ENCODE measurements at places on chromosomes 7 and 10.

DNA sequence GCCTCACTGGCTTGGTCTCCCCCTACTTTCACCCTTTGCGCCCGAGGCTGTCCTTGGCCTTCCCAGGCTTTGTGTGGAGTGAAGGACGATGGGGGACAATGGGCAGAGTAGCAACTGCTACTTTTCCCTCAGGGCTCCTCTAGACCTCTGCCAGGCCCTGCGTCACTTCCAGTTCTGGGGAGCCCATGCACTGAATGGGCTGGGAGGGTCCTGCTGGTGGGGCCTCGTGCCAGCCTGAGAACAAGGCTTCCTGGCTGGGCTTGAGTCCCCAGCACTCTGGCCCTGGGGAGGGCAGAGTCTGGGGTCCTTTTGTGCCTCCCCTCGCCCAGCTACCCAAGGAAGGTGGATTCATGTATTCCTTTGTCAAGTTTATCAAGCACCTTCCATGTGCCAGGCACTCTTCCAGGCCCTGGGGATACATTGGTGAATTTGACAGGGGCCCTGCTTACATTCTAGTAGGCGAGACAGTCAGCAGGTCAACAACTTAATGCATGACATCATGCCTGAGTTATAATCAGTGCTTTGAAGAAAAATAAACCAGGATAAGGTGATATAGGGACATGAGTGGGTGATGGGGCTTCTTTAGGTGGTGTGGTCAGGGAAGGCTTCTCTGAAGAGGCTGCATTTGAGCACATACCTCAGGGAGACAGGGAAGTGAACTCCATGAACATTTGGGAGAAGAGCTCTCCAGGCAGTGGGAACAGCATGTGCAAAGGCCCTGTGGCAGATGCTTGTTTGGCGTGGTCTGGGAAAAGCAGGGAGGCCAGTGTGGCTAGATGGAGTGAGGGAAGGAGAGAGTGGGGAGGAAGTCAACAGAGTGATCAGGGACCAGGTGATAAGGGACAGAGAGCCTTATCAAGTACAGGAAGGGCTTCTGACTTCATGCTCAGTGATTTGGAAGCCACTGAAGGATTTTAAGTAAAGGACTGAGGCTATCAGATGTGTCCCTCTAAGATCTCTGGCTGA, 14.1 kb downstream of the ZMIZ1 start:
- H3K4me3 ChIP-seq: no peak overlapping the region
- H3K27me3 ChIP-seq: no peaks in the 10 kb centered on the region
- DNase-seq: peak; percentile 83
- peak overlapping the region; percentile 78 for H3K27ac ChIP-seq
- peaks cover 72% of the 10 kb centered on the region for H3K4me1 ChIP-seq

GRCh38 chr7:80882213-80882801, 36.5 kb downstream of the SEMA3C start:
- no peak overlapping the region for H3K27ac ChIP-seq
- no peak for DNase-seq
- no peaks in the 10 kb centered on the region for H3K27me3 ChIP-seq
- H3K4me3 ChIP-seq: no peak overlapping the region
- no peaks in the 10 kb centered on the region for H3K36me3 ChIP-seq
- H3K4me1 ChIP-seq: peaks cover 8% of the 10 kb centered on the region

- DNase-seq: no peak
- H3K4me3 ChIP-seq: no peak overlapping the region
- H3K27me3 ChIP-seq: no peaks in the 10 kb centered on the region
- H3K36me3 ChIP-seq: no peaks in the 10 kb centered on the region
Measured at GRCh38 chr10:98538472-98538871, 91.7 kb upstream of the HPS1 start.

GRCh38 chr7:31882187-31882586, 188.0 kb downstream of the PDE1C start:
- peaks cover 4% of the 10 kb centered on the region for H3K36me3 ChIP-seq
- no peak for DNase-seq
- peaks cover 6% of the 10 kb centered on the region for H3K4me1 ChIP-seq
- H3K4me3 ChIP-seq: no peak overlapping the region
- no peaks in the 10 kb centered on the region for H3K27me3 ChIP-seq

- H3K4me1 ChIP-seq: no peaks in the 10 kb centered on the region
- H3K27me3 ChIP-seq: peaks cover 82% of the 10 kb centered on the region
- DNase-seq: no peak
- H3K4me3 ChIP-seq: no peak overlapping the region
- no peak overlapping the region for H3K27ac ChIP-seq
Measured at GRCh38 chr10:8056871-8057331, 2.4 kb downstream of the GATA3 start.

- H3K36me3 ChIP-seq: no peaks in the 10 kb centered on the region
- no peak overlapping the region for H3K27ac ChIP-seq
- H3K27me3 ChIP-seq: no peaks in the 10 kb centered on the region
Measured at GRCh38 chr7:106347229-106347833, 62.5 kb upstream of the NAMPT start.

GRCh38 chr7:102450242-102450641, 14.4 kb downstream of the ALKBH4 start:
- no peak overlapping the region for H3K27ac ChIP-seq
- H3K4me1 ChIP-seq: peaks cover 4% of the 10 kb centered on the region
- no peaks in the 10 kb centered on the region for H3K27me3 ChIP-seq
- H3K4me3 ChIP-seq: no peak overlapping the region
- H3K36me3 ChIP-seq: peaks cover 20% of the 10 kb centered on the region

- no peaks in the 10 kb centered on the region for H3K27me3 ChIP-seq
- H3K27ac ChIP-seq: no peak overlapping the region
- no peak for DNase-seq
- H3K36me3 ChIP-seq: no peaks in the 10 kb centered on the region
- no peaks in the 10 kb centered on the region for H3K4me1 ChIP-seq
- H3K4me3 ChIP-seq: no peak overlapping the region
Measured at GRCh38 chr7:154623399-154623798, 379.5 kb downstream of the PAXIP1 start.

- H3K27ac ChIP-seq: no peak overlapping the region
- DNase-seq: peak; percentile 12
- H3K4me1 ChIP-seq: 0 out of 2 replicates have a peak, but pooled peaks cover 2% of the 10 kb centered on the region
- no peak overlapping the region for H3K4me3 ChIP-seq
Measured at GRCh38 chr10:46255801-46256747, 30.7 kb upstream of the ANTXRL start.

GRCh38 chr10:3357737-3358136, 185.2 kb upstream of the PITRM1 start:
- H3K36me3 ChIP-seq: no peaks in the 10 kb centered on the region
- H3K27ac ChIP-seq: no peak overlapping the region
- H3K4me1 ChIP-seq: no peaks in the 10 kb centered on the region
- no peak overlapping the region for H3K4me3 ChIP-seq

- no peak overlapping the region for H3K4me3 ChIP-seq
- no peaks in the 10 kb centered on the region for H3K4me1 ChIP-seq
- no peak for DNase-seq
- H3K27ac ChIP-seq: no peak overlapping the region
- H3K36me3 ChIP-seq: peaks cover 9% of the 10 kb centered on the region
Measured at GRCh38 chr7:131401194-131401593, 73.5 kb downstream of the MKLN1 start.

DNA sequence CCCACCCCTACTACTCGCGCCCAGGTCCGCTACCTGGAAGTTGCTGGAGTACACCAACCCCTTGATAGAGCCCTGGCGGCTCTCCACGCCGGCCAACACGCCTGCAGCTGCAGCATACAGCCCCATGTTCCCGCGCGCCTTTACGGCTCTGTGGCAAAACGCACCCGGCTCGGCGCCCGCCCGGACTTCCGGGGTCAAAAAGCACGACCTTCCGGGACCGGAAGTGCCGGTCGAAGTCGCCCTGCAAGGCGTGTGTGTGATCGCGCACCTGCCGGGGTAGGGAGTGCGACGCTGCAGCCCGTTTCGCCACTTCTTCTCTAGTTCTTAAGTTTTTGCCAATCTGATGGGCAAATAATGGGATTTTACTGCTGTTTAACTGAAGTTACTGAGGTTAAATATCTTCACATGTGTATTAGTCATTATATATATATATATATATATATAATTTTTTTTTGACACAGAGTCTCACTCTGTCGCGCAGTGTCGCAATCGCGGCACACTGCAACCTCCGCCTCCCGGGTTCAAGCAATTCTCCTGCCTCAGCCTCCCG, at the start of gene NSUN5:
NSUN5 (minus strand) TSS at position 162 of the 550 bp plus-strand sequence; CDS start at position 126, 36 bp downstream.
- H3K4me3 ChIP-seq: peak within 1 kb of the TSS; percentile 68
- DNase-seq: peak; percentile 48
- peak within 1 kb of the TSS; percentile 63 for H3K27ac ChIP-seq
- peaks cover 3% of the 10 kb centered on the region for H3K4me1 ChIP-seq
- H3K36me3 ChIP-seq: peaks cover 17% of the 10 kb centered on the region

DNA sequence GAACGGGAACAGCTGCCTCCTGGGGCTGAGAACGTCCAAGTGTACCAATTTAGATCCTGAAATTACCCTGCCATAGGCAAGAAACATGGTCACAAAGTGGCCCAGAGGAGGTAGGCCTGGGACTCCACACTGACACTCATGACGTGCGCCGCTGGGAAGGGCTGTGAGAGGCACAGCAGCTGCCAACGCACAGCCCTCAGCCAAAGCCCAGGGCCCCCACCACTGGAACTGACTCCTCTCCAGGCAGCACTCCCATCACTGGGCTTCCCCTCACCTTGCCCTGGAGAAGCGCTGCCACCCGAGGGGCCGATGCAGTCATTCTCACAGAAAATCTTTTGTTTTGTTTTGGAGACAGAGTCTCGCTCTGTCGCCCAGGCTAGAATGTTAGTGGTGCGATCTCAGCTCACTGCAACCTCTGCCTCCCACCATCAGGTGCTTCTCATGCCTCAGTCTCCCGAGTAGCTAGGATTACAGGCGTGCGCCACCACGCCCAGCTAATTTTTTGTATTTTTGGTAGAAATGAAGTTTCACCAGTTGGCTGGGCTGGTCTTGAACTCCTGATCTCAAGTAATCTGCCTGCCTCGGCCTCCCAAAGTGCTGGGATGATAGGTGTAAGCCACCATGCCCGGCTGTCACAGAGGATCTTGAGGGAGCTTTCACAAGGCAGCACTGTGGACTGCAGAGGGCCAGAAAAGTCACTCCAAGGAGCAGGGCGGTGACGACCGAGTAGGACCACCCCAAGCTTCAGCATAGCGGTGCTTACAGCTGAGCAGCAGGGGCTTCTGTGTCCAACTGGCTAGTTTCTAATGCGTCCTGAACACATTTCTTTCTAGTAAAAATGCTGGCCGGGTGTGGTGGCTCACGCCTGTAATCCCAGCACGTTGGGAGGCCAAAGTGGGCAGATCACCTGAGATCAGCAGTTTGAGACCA, 13.5 kb downstream of the GUSB start:
- peaks cover 58% of the 10 kb centered on the region for H3K36me3 ChIP-seq
- H3K4me3 ChIP-seq: no peak overlapping the region
- no peak overlapping the region for H3K27ac ChIP-seq
- DNase-seq: no peak
- H3K4me1 ChIP-seq: no peaks in the 10 kb centered on the region
- H3K27me3 ChIP-seq: no peaks in the 10 kb centered on the region

GRCh38 chr10:99560277-99561126, 27.8 kb downstream of the NKX2-3 start:
- no peak overlapping the region for H3K27ac ChIP-seq
- no peaks in the 10 kb centered on the region for H3K4me1 ChIP-seq
- DNase-seq: peak; percentile 47
- H3K27me3 ChIP-seq: peaks cover 21% of the 10 kb centered on the region
- H3K36me3 ChIP-seq: no peaks in the 10 kb centered on the region

DNA sequence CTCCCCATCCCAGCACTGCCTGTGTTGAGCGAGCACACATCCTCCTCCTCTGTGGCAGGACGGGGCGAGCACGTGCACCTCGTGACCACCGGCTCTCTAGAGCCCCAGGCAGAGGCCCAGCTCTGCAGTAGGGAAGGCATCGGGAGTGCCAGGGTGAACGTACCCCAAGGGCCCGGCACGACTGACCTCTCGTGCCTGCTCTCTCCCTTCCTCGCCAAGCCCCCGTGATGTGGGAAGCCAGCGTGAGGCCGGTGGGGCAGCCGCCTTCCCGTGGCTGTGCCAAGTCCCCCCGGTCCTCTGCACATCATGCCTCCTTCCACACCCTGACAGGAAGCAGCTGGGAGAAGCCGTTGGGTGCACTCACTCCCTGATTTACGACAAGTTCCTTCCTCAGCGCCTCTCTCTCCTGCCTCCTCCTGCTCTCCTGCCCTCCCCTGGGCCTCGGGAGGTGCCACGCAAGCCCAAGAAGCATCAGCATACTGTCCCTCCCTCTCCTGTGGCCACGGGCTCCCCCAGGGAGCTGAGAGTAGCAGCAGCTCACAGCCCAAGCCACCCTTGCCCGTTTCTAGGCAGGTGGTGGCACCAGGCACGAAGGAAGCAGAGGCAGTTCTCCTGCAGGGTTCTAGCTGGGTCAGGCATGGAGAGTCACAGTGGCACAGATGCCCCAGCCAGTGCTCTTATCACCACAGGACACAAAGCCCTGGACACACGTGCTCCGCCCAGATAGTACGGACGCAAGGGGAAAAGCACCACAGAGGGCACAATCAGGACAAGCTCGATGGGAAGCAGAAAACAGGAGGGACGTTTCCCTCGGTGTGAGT, 47.0 kb downstream of the AMZ1 start:
- peaks cover 11% of the 10 kb centered on the region for H3K4me1 ChIP-seq
- no peak for DNase-seq
- H3K27ac ChIP-seq: no peak overlapping the region
- no peak overlapping the region for H3K4me3 ChIP-seq
- no peaks in the 10 kb centered on the region for H3K27me3 ChIP-seq

- H3K27me3 ChIP-seq: no peaks in the 10 kb centered on the region
- no peaks in the 10 kb centered on the region for H3K36me3 ChIP-seq
- peaks cover 2% of the 10 kb centered on the region for H3K4me1 ChIP-seq
- peak; percentile 19 for DNase-seq
- H3K27ac ChIP-seq: no peak overlapping the region
Measured at GRCh38 chr10:57992321-57993077, 275.2 kb downstream of the IPMK start.

DNA sequence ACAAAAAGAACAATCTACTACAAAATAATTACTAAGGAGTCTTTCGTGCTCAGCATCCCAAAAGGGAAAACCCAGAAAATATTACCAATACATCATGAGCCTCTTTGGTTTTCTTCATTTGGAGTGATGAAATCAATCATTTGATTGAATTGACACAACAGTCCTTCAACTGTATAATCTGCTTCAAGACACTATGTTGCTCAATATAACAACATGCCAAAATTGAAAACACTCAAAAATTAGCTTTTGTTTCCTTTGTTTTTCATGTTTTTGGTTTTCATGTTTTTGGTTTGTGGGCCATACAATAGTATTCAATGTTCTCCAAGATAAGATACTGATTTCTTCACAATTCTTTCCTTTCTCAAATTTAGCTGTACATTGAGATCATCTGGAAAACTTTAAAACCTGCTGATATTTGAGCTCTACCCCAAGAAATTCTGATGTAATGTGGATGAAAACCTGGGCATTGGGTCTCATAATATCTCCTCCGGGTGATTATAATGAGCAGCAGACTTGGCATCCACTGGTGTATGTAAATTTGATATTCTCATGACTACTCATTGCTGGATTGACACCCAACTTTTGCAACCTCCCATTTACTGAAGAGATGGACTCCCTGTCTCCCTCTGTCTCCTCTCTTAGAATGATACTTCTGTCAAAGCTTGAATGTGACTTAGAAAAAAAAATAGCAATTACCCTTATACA, 4.6 kb downstream of the SOSTDC1 start:
- no peaks in the 10 kb centered on the region for H3K4me1 ChIP-seq
- H3K27ac ChIP-seq: no peak overlapping the region
- no peaks in the 10 kb centered on the region for H3K36me3 ChIP-seq
